Stimulated activated CD4-positive, alpha-beta T cell treated with anti-CD3 and anti-CD28 coated beads, Interleukin-4, amount 100 ng/mL, for 4 hours (primary cell): ENCODE measurements at places on chromosomes 5 and 9.

DNA sequence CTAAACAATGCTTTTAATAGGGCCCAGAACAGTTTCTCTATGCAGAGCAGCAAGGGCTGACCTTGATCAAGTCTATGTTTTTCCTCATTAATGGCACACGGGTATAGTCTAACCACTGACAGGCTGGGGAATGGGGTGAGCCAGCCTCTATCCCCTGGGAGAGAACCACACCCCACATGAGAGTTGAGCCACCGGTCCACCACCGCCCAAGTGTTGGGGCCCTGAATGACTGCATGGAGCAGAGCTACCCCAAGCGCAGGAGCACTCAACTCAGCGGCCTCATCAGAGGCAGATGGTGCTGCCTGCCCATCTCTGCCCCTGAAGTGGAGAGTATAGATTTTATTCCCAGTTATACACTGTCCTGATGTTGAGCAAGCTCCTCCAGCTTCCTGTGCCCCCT lies 247.9 kb upstream of the IRX1 start:
- no peak for DNase-seq

GRCh38 chr9:135474915-135475314 lies 4.7 kb upstream of the PPP1R26 start:
- no peak for DNase-seq

DNA sequence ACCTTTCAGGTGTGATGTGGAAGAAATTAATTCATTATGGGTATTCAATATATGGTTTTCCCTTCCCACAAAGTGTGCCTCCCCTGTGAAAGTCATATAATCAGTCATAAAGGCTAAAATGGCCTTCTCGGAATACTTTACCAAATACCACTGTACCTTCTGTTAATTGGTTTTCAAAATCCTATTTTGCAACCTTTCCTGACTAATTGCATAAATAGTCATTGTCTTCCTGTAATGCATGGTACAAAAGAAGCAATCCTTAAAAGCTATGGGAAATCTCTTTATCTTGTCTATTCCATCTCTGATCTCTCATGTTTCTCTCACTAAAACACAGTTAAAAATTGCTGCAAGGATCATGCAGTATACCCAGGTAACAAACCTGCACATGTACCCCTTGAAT lies 44.3 kb upstream of the UGCG start:
- DNase-seq = no peak

DNA sequence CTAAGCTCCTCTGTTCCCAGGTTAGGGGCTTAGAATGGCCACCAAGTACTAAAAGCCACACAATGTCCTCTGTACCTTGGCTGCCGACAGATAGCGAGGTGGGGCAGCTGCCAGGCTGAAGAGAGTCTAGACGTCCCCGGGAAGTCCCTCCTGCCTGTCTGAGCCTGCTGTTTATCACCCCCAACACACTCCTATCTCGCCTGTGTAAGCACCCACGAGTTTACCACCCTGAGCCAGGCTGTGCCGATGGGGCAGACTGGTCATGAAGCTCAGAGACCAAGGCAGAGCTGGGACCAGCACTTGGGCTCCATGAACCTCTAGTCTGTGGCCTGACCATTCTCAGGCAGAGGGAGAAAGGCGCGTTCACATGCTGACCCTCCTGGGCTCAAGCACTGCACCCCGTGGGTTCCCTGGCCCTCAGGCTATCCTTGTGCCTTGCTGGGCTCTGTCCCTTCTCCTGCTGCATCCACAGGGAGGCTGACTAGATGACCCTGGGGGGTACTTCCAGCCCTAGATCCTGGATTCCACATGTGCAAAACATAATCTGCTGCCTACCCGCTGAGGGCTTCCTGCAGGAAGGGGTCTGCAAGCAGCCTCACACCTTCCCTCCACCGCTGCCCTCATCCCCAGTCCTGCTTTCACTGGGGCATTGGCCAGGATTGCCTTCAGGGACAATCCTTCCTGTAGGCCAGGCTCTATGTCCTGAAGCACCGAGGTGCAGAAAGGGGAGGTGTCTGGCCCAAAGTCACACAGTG lies 18.6 kb upstream of the SLC25A51 start:
- no peak for DNase-seq

- DNase-seq = no peak
Measured at GRCh38 chr5:6378766-6379103, 388 bp upstream of the MED10 start.

- DNase-seq = no peak
Measured at GRCh38 chr9:82153032-82153431, 164.5 kb downstream of the SPATA31D1 start.

- DNase-seq = no peak
Measured at GRCh38 chr9:127392166-127392565, 4.8 kb upstream of the SLC2A8 start.

DNA sequence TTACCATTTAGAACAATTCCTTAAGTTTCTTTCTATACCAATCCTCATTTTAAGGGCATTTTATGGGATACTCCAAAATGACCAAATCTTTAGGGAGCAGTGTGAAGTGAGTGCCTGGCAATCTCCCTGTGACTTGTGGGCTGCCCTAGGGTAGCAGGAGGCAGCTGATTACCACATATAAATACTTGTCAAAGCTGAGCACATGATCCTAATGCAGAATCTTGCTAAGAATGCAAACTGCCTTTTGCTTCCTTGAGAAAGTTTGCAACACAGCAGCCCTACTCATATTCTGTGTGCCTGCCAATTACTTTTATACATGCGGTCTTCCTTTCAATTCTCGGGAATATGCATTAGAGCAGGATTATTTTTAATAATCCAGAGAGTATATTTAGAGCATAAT lies 18.2 kb upstream of the NREP start:
- no peak for DNase-seq

GRCh38 chr9:91963711-91964240 lies 13.7 kb upstream of the ROR2 start:
- DNase-seq = no peak

DNA sequence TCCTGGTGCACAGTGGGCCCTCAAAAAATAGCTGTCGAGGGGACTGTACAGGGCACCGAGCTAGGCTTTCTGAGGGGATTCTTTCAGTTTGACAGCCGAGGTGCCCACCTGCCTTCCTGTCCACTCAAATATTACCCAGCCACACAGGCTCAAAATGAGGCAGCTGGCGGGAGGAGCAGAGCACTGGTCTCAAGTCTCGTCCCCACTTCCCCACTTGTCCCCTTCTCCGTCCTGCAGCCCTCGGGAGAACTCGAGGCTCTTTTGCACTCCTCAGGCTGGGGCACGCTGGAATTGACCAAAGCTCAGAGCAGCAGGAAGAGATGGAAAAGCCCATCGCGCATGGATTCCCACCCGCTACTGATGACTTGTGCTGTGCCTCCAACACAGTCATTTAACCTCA lies 185.2 kb downstream of the HSPA4 start:
- DNase-seq = no peak

GRCh38 chr5:23147625-23148024 lies 294.5 kb upstream of the CDH12 start:
- no peak for DNase-seq

DNA sequence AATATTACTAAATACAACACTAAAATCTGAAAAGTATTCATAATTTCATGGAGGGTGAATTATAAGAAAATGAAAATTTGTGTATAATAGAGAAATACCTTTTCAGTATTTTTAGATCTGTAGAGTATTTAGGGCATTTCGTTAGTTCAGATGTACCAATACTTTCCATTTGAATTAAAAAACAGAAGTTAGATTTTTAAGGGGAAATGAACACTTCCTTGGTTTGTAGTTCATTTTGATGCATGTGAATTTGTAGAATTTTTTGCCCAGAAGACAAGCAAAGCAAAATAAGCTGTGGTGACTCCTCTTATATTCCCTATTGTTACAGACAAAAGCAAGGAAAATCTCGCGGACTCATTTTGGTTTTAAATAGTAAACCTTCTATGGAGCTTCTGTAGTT lies 209.0 kb upstream of the RPS23 start:
- DNase-seq = no peak

DNA sequence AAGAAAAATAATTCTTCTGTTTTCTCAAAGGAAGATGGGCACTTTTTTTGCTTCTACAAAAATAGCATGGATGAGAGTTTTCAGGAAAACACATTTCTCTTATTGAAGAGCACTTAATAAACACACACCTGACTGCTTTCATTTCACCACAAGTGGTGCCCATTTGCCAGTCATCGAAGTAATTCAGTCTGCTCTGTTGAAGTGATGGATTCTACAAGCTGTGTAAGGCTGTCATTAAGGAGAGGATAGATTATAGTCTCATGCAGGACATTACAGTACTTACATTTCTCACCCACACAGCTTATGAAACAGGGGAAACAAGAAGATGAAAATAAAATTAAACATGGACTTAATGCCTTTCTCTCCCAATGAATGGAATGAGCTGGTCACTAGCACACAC lies 165.2 kb downstream of the NR2F1-AS1 start:
- no peak for DNase-seq

DNA sequence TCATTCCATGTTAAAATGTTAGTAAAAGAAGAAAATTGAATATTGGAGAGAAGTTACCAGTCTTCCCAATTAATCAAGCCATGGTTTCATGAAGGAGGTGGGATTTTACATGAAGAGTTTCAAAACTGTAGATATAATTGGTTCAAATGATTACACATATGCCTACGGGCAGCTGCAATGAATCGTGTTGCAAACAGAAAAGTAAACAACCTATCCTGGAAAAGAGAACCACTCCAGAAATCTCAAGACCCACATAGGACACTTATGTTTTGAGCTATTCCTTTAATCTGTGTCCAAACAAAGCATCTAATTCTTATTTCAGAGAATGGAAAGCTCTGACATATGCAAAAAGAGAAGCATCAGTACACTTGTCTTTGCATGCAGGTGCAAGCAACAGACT lies 340.2 kb downstream of the NDUFS4 start:
- no peak for DNase-seq

DNA sequence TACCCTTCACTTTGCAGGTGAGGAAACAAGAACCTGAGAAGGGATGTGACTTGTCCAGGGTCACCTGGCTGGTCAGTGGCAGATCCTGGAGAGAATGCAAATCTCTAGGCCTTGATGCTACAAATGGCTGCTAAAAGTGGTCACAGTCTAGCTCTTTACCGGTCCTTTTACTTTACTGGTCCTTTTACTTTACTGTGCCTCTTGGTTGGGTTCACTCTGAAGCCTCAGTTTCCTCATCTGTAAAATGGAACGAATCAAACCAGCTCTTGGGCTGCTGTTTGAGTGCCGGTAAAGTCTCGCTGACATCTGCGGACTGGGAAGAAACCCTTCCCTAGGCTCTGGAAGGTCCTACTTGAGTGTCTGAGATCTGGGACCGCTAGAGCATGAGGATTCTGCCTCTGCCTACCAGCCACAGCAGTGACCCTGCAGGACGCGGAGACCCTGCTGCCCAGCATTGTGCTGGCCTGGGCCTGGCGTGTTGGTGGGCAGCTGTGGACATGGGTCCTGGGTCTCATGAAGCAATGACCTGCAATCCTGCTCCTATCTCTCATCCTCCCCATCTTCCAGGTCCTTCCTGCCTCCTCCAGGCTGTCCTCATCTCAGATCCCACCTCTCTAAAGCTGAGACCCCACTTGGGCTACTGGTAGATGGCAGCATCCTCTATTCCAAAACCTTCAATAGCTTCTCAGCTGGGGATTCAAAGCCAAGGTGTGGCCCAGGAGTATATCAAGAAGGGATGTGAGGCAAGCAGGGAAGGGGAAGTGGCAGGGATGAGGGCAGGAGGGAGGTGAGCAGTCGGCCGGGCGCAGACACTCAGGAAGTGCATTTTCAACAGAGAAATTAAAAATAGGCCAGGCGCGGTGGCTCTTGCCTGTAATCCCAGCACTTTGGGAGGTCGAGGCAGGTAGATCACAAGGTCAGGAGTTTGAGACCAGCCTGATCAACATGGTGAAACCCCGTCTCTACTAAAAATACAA lies 13.3 kb downstream of the CORO2A start:
- DNase-seq = no peak

GRCh38 chr5:1156754-1157460 lies 44.5 kb upstream of the SLC6A19 start:
- no peak for DNase-seq
